Fibroblast of lung (primary cell): ENCODE measurements at places on chromosomes 6 and 20. TPM values are rescaled to one million over a fixed set of nuclear protein-coding genes. Genes with fewer than 3 reads are reported as not detected.
A peak's percentile ranks its signal among the peaks of the same experiment; 100 is the strongest.

GRCh38 chr6:163387317-163387716, 27.2 kb upstream of the QKI start:
- DNase-seq = peak; percentile 15

DNA sequence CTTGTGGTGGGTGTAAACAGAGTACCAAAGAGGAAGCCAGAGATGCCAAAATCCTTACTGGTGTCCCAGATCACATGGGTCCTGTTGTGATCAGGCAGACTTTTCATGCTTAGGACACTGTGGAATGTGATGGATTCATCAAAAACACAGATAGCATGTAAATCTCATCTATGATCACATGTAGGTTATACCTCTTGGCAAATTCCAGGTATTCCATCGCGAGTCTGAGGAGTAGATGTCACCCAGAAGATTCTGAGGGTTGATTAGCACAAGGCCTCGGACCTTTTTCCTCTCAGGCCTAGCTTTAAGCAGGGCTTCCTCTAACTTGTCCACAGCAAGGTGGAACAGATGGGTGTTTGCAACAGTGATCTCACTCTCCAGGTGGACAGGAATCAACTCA, 28.3 kb upstream of the SSR1 start:
- no peak for DNase-seq

DNA sequence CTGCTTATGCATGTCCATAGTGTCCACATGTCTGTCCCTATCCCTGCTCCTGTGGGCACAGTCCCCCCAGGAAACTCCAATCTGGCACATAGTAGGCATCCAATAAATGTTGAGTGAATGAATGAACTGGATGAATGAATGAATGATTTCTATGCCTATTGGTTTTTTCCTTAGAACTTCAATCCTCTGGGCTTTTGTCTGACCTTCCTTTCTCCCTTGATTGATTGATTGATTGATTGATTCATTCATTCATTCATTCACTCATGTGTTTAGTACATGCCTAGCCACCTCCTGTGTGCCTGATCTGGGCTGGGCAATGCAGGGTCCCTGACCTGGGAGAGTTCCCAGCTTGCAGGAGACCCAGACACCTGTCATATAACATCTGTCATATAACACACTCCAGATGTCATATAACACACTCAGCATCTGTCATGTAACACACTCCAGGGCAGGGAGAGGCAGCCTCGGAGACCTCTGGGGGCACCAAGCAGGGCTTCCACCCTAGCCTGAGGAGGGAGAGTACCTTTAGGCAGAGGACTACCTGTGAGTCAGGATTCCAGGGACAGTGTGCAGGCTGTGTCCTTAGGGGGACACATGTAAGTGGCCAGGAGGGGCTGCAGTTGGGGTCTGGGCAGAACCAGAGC, 17.9 kb downstream of the VSTM2L start:
- no peak for DNase-seq

DNA sequence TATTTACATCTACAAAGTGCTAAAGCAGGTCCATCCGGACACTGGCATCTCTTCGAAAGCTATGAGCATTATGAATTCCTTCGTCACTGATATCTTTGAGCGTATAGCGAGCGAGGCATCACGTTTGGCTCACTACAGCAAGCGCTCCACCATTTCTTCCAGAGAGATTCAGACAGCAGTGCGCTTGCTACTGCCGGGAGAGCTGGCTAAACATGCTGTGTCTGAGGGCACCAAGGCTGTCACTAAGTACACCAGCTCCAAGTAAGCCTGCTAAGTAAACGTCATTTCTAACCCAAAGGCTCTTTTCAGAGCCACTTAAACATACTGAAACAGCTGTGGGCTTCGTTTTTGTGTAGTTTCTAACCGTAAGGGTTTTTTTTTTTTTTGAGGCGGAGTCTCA, 27.5 kb upstream of the SLC17A4 start:
- DNase-seq = no peak

Gene NHSL1
- 10.0 and 10.6 TPM in 2 replicates for total RNA-seq

DNA sequence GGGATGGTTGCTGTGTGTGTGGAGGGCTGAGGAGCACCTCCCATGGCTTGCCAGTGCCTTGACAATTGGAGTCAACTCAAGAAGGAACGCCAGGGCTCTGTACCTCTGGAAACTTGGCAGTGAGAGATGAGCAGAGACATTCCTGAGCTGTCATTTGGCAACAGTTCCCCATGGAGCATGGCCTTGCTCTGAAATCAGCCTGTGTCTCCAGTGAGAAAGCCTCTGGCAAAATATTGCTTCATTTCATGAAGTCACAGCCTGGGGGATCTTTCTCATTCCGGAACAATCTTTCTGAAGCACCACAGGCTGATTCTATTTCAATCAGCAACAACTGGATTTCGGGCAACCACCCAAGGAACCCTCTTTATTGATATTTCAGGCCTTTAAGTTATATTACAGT, 52.2 kb upstream of the FNDC1 start:
- DNase-seq = peak; percentile 20

Gene THEMIS
- total RNA-seq = not detected in 2 replicates

GRCh38 chr20:41064377-41064776, 35.8 kb downstream of the TOP1 start:
- no peak for DNase-seq

DNA sequence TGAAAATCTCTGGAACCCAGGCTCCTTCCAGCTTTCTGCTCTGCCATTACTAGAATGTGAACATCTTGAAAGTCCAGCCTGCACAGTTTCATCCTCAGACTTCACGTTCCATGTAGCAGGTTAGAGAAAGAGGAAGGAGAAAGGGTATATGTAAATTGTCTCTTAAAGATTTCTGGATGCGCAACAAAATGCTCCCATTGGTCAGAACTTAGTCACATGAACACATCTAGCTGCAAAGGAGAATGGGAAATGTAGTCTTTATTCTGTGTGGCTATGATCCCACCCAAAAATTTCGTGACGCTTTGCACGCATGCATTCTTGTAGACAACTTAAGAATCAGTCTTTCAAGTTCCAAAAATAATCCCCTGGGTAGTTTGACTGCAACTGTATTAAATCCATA, 46.4 kb upstream of the CHD6 start:
- peak; percentile 11 for DNase-seq

DNA sequence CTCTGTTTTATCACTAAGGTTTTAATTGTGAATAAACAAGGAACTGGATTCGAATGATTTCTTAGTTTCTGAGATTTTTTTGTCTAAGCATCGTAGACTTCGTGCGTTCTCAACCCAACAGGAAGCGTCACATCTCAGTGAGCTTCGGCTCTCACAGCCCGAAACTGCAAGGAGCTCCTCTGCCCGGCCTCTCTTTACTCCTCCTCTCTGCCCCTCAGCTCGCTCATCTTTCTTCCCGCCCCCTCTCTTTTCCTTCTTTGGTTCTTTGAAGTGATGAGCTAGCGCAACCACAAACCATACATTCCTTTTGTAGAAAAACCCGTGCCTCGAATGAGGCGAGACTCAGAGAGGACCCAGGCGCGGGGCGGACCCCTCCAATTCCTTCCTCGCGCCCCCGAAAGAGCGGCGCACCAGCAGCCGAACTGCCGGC, 480 bp upstream of the NT5E start:
- DNase-seq = peak; percentile 84
